ENCODE measurements at places on chromosomes 5 and 9.

DNA sequence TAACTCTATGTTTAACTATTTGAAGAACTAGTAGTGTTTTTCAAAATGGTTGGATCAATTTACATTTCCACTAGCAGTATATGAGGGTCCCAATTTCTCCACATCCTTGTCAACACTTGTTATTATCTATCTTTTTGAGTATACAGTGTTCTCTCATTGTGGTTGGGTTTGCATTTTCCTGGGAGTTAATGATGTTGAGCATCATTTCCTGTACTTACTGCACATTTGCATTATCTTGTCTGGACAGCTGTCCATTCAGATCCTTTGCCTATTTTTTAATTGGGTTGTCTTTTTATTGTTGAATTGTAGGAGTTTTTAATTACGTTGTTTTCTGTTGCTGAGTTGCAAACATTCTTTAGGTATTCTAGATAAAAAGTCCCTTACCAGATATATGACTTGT, 103.4 kb upstream of the LRRTM2 start:
- no peak for DNase-seq

GRCh38 chr5:103445426-103446035, 117.1 kb downstream of the NUDT12 start:
- DNase-seq, result no peak

DNA sequence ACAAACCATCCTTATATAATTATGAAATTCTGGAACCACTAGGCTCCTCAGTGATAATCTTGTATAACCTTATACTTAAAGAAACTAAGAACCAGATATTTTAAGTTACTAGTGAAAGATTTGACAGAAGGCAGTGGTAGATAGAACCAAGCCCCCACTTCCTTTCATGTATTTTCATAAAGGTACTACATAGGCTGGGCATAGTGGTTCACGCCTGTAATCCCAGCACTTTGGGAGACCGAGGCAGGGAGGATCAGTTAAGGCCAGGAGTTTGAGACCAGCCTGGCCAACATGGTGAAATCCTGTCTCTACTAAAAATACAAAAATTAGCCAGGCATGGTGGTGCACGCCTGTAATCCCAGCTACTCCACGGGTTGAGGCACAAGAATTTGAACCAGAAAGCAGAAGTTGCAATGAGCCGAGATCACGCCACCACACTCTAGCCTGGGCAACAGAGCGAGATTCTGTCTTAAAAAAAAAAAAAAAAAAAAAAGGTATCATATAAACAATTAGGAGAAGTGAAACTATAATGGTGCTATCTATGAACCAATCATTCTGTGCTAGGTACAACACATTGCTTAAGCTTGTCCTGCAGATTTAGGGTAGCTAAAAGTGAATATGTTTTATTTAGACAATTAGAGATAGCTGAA, 27.9 kb upstream of the DTWD2 start:
- DNase-seq, result no peak

GRCh38 chr5:34610546-34610945, 45.6 kb upstream of the RAI14 start:
- DNase-seq, result no peak

- DNase-seq, result no peak
Measured at GRCh38 chr9:121598965-121599871, 52.2 kb upstream of the DAB2IP start.

DNA sequence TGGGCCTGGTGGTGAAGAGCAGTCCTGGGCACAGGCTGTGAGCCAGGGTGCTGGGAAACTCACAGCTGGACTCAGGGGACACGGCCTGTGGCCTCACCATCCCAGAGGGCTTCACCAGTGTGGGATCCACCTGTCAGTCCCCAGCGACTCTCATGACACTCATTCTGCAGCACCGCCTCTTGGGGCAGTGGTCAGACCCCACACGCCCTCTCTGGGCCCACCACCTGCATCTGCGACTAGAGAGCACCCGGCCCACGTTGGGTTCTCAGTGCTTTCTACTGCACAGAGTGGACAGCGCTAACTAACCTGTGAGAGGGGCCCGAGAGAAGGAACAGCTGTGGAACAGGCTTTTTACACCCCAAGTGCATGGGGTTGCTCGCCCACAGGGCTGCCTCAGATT, 45.8 kb upstream of the GARNL3 start:
- DNase-seq, result no peak
